Fibroblast of villous mesenchyme (primary cell): ENCODE measurements at places on chromosomes 5 and 9. TPM values are rescaled to one million over a fixed set of nuclear protein-coding genes. Genes with fewer than 3 reads are reported as not detected.
A peak's percentile ranks its signal among the peaks of the same experiment; 100 is the strongest.

The LRRC19 gene
- total RNA-seq: not detected in 2 replicates

GRCh38 chr5:137750436-137750835, 3.7 kb downstream of the HNRNPA0 start:
- no peak for DNase-seq

DNA sequence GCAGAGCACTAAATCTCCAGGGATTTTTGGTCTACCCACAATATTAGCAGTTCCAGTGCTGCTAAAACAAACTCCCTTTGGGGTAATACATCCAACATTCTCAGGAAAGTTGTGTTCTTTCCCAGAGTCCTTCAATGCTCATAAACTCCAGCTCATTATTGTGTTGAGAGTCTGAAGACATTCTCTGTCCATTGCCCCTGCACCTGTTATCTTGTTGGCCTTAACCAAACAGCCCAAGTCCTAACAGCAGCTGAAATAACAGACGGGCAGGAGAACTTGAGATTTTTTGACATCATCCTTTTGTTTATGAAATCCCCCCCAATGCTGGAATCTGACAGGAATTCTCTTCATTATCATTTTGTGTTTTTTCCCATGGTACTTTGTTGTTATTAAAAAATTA, 110.8 kb downstream of the PAPPA start:
- no peak for DNase-seq

- no peak for DNase-seq
These were observed 81.2 kb downstream of the NDFIP1 start for GRCh38 chr5:142189813-142190212.

DNA sequence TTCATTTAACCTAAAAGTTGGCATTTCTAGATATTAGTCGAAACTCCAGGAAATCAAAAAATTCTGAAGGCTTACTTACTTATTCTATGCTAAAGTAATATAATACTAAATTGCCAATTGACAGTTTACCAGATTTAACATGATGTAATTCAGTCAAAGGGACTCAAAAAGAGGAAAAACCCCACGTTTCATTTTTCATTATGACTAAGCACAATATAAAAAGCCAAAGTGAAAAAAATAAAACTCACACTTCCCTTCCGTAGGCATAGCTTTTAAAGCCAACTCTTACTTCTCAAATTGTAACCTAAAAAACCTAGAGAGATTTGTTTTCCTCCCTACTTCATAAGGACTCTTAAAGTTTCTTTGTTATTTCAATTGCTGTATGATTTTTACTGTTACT, 146.6 kb downstream of the RAPGEF6 start:
- no peak for DNase-seq

DNA sequence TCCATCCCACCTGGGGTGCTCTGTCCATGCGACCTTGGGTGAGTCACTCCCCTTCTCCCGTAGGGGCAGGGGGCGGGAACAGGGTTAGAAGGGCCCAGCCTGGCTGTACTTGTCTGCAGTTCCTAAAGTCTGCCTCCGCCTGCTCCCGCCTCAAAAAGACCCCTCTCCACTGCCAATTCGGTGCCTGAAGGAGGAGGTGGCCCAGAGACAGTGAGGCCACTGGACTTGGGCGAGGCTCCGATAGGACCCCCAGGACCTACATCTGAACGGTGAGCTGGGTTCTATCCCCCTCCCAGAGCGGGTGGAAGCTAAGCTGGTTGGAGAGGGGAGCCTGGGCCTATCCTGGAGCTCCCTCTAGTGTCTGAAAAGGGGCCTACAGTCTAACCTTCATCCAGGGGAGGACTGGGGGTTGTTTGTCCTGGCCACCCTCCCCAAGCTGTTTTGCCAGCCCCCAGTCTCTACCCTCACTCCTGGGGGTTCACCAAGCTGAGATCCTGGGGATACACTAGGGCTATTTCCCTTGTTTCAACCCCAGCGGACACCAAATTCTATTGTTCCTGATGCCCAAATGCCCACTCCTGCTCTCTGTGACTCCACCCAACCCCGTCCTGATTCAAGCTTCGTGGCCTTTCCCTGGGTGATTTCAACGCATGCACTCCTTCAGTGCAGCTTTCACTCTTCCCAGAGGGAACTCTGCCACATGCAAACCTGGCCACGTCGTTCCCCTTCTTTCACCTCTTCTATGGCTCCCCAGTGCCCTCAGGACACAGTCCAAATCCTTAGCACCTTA, 6.1 kb upstream of the CRB2 start:
- peak; percentile 50 for DNase-seq

DNA sequence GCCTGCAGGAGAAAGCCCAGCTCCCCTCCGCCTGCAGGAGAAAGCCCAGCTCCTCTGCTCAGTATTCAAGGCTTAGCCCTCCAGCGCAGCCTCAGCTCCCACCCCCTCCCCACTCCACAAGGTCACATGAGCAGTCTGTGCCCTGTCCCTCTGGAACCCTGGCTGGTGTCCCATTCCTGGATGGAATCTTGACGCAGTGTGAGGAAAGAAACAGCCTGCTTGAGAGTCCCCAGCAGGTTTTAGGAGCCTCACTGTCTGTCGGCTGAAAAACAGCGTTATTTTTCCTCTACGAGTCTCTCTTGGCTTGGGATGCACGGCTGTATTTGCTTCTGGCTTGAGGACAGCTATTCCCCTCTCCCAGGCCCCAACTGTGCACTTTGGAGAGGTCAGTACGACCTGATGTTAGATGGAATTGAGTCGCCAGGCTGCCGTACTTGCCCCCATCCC, 210.1 kb upstream of the TRIM32 start:
- DNase-seq: no peak
